ENCODE measurements at places on chromosomes 3 and 15. TPM values are rescaled to one million over a fixed set of nuclear protein-coding genes. Genes with fewer than 3 reads are reported as not detected.

GRCh38 chr3:28972921-28973320 lies 307.9 kb upstream of the RBMS3 start:
- DNase-seq, result no peak

DNA sequence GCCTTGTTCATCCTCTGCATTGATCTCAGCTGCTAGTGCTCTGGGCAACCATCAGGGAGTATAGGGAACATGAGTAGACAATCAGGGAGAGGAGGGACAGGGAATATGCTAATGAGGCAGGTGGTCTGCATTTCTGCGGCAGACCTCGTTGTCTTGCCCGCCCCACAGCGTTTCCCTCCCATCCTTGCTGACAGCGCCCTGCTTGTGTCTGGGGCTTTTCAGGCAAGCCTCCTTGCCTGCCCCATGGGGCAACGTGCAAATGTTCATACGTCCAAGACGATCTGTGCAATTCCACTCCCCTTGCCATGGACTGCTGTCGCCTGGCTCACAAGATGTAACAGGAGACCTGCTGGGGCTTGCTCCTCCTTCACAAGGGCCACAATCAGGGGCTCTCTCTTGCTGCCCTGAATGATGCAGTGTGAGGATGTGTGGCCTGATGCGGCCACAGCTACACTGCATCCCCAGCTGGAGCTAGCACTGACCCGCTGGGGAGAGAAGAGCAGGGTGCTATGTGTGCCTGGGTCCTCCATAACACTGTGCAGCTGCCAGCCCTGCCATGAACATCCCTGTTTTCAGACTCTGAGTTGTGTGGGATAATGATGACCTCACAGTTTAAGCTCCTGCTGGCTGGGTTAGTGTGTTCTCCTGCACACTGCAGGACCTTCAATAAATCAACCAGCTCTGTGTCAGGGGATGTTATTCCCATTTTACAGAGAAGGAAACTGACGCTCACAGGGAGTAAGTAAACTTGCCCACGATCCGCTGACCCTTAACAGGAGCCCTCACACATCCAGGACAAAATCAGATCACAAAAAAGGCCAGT lies 211.3 kb downstream of the KLF13 start:
- DNase-seq, result peak; percentile 52

IGF2BP2 gene
- total RNA-seq, result 29.8 TPM

GRCh38 chr3:138890555-138891187 lies 55.9 kb upstream of the PIK3CB start:
- DNase-seq, result peak; percentile 20

DNA sequence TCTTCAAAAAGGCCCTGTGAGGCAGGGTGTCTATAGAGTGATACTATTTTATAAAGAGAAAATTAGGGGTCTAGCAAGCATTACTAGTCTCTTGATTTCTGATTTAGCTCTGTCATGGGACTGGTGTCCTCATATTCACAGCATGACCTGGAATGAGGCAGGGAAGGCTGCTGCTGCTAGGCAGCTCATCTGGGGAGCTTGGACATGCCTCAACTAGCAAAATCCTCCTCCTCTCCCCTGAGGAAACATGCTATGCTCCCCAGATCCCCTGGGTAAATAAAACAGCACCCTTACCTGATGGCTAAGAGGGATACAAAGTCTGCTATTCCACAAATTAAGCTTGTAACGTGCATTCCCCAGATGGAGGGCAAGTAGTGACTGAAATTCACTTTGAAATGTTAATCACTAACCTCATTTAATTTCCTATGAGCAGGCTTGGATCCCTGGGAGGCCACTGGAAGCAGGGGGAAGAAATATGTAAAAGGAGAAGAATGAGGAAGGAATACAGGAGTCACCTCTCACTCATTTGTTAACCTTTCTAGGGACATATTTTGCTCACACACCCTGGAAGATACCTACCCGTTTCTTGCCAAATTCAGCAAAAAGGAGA lies 709.4 kb downstream of the SQOR start:
- no peak for DNase-seq

SLC2A2 gene
- total RNA-seq, result not detected

C3orf85 gene
- total RNA-seq, result not detected

Data from lower leg skin (tissue), 4 donors.